CD4-positive, alpha-beta T cell treated with Interferon alpha-2 for 1 hour (primary cell): ENCODE measurements at places on chromosomes 7 and 10.

GRCh38 chr7:37337522-37337921, 111.1 kb downstream of the ELMO1 start:
- no peak for DNase-seq

- no peak for DNase-seq
Observed at GRCh38 chr7:151327659-151328058, 14.0 kb upstream of the NUB1 start.

DNA sequence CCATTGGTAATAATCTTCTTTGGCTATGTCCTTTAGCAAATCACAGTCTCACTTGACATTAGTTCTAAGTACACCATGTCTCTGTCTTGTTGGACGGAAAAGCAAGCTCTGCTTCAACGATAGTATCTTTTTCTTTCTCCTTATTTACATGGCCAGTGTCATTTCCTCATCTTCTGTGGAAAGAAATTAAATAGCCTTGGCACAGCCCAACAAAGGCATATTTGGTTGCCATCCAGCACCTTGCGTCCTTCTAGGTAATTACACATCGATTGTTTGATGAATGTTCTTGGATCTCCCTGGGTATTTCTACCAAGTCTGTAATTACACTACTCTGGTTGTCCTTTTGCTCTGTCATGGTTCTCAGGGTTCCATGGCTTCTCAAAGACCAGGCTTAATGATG, 183.1 kb downstream of the CHN2 start:
- no peak for DNase-seq

GRCh38 chr10:77398986-77399755, 238.4 kb downstream of the KCNMA1 start:
- DNase-seq = no peak

GRCh38 chr7:12066521-12066920, 144.6 kb upstream of the TMEM106B start:
- no peak for DNase-seq

DNA sequence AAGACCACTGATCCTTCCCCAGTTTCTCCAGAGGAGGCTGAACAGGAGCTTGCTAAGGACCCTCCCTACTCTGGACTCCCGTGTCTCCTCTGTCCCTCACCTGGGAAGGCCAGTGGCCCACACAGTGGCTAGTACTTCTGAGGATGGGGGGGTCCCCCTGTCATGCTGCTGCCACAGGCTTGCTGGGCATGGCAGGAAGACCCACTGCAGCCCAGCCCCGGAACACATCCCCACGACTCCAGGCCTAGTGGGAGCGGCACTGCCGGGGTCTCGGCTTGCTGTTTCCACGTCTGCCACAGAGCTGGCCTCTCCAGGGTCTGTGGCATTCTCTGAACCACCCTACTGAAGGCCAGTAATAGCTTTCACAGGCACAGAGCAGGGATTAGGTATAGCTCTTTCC, 25.9 kb upstream of the NPFFR1 start:
- DNase-seq = no peak

- no peak for DNase-seq
Observed at GRCh38 chr7:83475420-83475819, 173.5 kb downstream of the SEMA3E start.

- DNase-seq = peak; percentile 65
Observed at GRCh38 chr10:89419548-89419947, 5.2 kb downstream of the IFIT5 start.

DNA sequence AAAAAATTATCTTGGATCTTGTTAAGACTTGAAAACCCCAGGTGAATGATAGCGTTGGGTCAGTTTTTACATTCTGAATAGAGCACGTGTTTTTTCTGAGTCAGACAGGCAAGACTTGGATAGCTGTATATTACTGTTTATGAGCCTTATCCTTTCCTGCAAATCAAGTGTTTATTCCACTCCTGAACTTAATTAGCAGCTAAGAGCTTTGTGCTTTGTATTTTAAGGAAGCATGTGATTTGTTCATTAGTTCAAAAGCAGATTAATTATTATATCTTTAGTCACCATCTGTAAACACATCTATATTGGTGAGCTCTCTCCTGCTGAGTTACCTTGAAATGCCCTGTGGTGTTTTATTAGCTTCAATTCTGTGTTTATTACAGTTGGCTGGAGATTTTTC, 98.6 kb upstream of the PRPS1L1 start:
- DNase-seq = no peak

DNA sequence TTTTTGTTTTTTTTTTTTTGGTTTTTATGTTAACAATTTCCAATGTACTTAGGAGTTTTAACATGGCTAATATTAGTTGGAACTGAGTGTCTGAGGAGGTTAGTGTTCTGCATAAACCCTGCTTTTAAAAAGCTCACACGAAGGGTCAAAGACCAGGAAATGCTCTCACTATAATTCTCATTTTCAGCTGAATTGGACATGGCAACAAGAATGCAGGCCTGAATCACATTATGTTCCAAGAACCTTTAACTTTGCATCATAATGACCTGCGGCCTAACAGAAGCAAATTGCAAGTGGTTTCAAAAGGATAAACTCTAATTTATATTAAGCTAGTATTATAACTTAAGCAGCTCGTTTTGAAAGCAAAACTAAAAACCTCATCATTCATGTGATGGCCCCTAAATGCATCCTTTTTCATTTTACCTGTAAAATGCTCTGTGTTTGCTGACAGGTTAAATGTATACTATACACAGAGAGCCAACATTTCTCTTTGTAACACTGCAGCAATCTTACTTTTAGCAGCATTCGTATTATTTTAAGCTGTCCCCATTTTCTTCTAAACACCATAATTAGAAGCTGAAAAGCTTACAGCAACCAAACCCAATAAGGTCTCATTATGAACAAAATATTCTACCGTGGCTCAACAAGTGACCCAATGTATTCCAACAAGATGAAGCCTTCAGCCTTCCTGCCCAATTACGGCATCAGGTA, 242.8 kb upstream of the SP4 start:
- no peak for DNase-seq

GRCh38 chr7:8371742-8372141, 61.7 kb upstream of the NXPH1 start:
- no peak for DNase-seq

DNA sequence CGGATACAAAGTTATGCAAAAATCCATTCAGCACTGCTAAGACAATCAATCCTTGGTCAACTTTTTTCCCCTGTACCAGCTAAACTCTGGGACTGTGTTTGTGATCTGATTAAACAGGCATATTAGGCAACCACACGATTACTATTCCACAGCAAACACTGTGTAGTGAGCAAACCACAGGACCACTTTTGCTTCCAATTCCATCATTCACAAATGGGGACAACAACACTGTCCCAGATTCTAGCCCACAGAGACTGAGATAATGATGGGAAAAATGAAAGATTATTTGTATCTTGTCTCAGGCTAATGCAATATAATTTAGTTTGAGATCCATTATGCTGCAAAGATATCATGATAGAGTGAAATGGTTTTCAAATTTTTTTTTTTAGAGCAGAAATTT, 163.7 kb upstream of the AOAH start:
- no peak for DNase-seq

GRCh38 chr10:71084818-71085126, 127.6 kb upstream of the UNC5B start:
- no peak for DNase-seq

GRCh38 chr7:45394117-45394708, 180.0 kb upstream of the ADCY1 start:
- no peak for DNase-seq

- DNase-seq = no peak
Observed at GRCh38 chr7:112821345-112821744, 31.2 kb upstream of the TMEM168 start.

DNA sequence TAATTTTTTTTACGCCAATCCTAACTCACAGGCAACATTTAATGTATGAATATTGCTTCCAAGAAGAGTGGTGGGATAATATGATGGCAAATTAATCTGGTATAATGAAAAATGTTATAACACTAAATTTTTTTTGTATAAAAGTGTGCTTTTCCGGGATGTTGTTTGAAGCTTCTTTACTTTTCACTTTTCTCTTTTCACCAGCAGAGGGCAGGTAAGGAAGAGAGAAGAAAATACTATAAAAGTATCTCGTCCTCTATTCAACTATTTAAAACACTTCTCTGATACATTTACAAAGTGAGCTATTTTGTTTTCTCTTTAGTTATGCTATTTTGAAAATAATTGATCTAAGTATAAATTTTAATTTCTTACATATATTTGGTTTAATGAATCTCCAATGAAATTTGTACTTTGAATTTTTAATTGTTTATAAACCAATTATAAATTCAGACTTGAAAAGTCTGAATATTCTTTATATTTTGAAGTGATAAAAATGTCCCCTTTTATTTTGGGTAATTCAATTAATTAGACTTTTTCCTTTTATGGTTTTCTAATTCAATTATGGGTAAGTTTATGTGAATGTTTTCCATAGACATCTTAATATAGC, 20.7 kb upstream of the CFTR start:
- DNase-seq = no peak

DNA sequence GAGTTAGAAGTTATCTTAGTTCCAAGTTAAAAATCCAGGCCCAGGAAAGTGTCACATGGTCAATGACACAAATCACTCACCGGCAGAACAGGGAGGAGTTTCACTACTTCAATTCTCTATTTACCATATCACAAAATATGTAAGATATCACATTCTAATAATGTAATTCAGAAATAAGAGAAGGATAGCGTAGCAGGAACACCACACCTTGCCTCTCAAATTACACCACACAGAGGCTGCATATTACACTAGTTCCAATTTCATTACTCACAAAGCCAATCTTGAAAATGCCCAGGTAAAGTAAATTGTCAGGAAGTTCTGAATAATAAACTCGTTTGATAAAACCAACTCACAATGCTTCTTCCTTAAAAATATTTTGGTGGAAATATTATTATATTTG, 169.2 kb downstream of the CTTNBP2 start:
- DNase-seq = no peak

GRCh38 chr10:130554701-130555410, 418.7 kb downstream of the GLRX3 start:
- DNase-seq = no peak

DNA sequence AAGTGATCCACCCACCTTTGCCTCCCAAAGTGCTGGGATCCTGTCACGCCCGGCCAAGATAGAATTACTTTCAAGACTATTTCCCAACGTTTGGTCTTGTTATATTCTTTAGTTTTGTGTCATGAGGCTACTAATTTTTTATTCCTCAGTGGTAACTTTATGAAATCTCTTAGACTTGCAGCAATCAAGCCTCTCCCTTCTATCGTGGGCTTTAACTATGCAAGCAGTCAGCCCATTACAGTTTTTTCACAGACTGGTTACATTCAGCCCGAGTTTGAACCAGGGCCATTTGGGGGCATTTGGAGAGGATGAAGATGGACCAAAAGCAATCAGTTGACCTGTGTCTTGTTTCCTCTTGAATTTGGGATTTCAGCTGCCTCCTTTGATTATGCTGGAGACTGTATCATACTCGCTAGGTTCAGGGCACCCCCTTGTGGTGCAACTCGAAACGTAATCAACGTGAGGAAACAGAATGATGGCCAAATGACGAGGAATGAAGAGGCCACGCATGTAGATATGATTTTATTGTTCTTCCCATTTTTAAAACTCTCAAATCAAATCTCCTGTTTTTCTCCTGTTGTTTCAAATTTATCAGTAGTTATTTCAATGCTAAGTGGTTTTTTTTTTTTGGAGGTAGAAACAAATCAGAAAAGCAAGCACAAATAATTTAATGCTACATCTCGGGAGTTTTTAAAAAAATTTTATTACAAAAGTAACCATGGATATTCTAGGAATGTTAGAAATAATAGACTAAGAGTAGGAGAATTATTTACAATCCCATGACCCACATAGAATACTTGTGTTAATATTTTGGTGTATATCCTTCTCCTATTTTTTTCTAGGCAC, 151.6 kb downstream of the KIAA1217 start:
- DNase-seq = no peak

DNA sequence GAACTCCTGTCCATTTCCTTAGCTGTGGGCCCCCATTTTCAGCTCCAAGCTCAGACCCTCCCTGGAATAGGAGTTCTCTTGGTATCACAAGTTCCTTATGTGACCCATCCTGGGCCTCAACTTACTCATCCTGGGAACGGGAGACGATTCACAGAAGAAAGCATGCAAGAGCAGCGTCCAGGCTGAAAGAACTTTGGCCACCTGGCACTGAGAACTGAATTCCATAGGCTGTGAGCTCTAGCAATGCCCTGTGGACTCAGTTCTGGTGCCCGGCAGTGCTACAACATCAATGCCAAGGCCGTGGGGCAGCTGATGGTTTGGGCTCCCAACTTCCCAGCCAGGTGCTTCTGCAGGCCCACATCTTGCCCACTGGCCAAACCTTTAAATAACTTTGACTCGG, 3.9 kb upstream of the CUEDC2 start:
- no peak for DNase-seq

DNA sequence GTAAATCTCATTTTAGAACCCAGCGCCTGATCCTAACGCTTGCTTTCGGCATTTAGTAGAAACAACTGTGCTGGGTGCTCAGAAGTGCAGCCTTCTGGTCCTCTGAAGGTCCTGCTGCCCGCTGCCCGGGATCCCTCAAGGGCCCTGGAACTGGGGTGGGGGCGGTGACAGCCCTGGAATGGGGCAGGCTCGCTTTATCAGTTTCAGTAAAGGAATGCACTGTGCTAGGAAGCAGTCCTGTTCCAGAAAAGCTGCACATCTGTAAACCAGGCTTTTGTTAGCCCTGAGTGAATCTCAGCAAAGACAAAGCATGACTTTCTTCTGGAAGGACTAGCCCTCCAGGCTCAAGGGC, 254.6 kb downstream of the TNS3 start:
- DNase-seq = no peak

- no peak for DNase-seq
Observed at GRCh38 chr10:116079355-116079754, 193.7 kb downstream of the GFRA1 start.

- no peak for DNase-seq
Observed at GRCh38 chr7:53811555-53812079, 730.6 kb upstream of the VSTM2A start.
